Osteocyte (in vitro differentiated cells): ENCODE measurements at places on chromosomes 16 and 17. TPM values are rescaled to one million over a fixed set of nuclear protein-coding genes. Genes with fewer than 3 reads are reported as not detected.

- H3K4me1 ChIP-seq, result peaks cover 8% of the 10 kb centered on the region
- H3K36me3 ChIP-seq, result peaks cover 3% of the 10 kb centered on the region
- H3K27ac ChIP-seq, result no peak overlapping the region
- H3K27me3 ChIP-seq, result peaks cover 12% of the 10 kb centered on the region
- no peak overlapping the region for H3K4me3 ChIP-seq
- DNase-seq, result no peak
These were observed 78.9 kb downstream of the C16orf95 start for GRCh38 chr16:87238361-87238715.

- H3K4me3 ChIP-seq, result no peak overlapping the region
- peaks cover 22% of the 10 kb centered on the region for H3K4me1 ChIP-seq
- H3K27ac ChIP-seq, result peak overlapping the region; percentile 14
These were observed 59.8 kb upstream of the RPH3AL start for GRCh38 chr17:412211-413015.

DNA sequence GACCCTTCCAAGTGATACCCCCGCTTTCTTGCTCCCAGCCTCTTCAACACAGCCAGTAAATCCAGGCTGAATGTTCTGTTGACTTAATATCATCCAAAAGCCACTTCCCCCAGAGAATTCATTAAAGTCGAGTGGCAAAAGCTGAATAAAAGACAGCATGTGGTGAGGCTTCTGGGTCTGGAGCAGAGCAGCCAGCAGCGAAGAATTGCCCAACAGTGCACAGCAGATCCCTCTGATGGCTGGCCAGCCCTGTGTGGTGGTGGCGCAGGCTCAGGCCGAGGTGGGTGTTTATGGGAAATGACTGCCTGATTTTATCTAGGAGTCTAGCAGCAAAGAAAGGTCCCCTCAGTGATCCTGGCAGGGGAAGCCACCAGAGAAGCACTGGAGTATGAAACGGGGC, 30.3 kb upstream of the RCVRN start:
- DNase-seq, result no peak
- no peak overlapping the region for H3K4me3 ChIP-seq
- peaks cover 4% of the 10 kb centered on the region for H3K36me3 ChIP-seq
- H3K4me1 ChIP-seq, result no peaks in the 10 kb centered on the region

DNA sequence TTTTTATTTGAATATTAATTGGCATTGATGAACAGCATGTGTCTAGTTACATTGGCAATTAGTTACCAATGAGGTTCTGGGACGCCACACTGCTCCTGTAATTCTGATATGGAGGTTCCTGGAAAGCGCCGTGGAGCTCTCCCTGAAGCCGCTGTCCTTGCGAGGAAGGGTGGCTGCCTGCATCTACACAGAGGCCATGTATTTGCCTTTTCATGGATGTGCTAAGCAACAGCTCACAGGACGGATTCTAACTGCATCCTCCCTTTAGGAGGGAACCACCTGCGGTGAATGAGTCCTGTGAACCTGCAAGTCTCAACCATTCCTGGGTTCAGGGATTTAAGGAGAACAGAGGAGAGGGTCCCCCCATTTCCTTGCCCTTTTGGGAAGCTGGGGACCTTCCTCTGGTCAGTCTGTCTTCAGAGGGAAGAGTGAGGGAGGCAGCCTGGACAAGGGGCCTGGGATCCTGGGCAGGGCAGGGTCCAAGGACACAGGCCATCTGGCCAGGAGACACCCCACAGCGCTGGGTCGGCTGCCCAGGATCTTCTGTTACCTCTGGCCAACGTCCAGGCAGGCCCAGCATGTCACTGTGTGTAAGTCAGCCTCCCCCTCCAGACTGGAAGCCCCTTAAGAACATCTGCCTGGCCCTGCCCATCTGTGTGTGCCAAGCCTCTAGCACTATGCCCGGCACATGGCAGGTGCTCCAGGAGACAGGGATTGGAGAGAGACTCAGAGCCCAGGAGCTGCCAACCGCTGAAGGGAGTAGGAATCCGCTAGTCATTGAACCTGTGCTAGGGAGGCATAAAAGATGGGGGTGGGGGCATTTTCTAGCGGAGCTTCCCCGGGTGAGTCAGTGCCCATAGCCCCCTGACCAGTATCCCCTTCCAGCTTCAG, 314.1 kb upstream of the TNRC6C start:
- peaks cover 27% of the 10 kb centered on the region for H3K27me3 ChIP-seq
- no peaks in the 10 kb centered on the region for H3K36me3 ChIP-seq
- no peak overlapping the region for H3K27ac ChIP-seq
- no peak for DNase-seq

DNA sequence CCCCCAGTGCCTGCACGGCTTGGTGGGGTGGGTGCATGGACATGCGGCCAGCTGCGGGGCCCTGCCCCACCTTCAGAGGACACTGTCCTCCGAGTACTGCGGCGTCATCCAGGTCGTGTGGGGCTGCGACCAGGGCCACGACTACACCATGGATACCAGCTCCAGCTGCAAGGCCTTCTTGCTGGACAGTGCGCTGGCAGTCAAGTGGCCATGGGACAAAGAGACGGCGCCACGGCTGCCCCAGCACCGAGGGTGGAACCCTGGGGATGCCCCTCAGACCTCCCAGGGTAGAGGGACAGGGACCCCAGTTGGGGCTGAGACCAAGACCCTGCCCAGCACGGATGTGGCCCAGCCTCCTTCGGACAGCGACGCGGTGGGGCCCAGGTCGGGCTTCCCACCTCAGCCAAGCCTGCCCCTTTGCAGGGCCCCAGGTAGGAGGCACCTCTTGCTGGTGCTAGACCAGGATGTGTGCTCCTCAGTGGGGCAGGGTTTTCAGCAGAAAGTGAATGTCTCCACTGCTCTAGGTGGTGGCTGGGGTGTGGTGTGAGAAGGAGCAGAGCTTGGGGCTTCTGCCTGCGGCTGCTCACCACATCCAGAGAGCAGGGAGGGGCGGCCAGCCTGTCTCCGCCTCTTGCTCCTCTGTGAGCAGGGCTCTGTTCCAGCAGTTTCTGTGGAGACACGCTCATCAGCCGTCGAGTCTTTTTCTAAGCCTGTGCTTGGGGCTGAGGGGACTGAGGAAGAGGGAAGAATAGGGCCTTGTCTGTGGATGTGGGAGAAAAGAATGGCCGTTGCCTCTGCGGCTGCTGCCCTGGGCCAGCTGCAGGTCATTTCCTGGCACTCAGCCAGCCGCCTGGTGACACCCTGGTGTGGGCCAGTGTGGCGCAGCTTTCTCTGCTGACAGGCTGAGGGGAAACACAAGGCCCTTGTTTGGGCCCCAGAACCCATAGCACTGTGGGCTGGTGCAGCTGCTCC, 2.2 kb downstream of the ZNF276 start:
- no peaks in the 10 kb centered on the region for H3K27me3 ChIP-seq
- H3K4me3 ChIP-seq, result peak overlapping the region; percentile 74
- peak overlapping the region; percentile 67 for H3K27ac ChIP-seq
- H3K36me3 ChIP-seq, result peaks cover 12% of the 10 kb centered on the region
- no peak for DNase-seq

DNA sequence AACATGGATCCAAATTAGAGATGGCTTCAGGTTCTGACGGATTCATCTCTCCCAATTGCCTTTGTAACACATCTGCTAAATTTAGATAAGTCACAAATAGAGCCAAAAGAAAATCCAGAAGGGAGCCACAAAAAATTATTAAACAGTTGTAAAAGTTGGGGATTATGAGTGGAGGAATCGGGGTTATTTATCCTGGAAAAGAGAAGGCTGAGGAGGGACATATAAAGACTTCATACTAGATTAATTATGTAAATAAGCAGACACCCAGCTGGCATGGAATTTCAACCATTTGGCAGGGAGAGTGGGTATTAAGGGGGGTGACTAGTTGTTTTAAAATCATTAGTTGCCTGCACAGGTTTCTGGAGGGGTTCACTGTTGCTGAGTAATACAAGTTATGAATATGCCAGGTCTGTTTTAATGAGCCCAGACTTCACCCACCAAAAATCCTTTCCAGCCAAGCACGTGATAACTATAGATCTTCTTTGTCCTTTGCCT, 89.6 kb downstream of the CDH13 start:
- no peaks in the 10 kb centered on the region for H3K27me3 ChIP-seq
- H3K4me3 ChIP-seq, result no peak overlapping the region
- H3K4me1 ChIP-seq, result peaks cover 2% of the 10 kb centered on the region
- DNase-seq, result no peak

GRCh38 chr16:68490829-68491575, 42.7 kb upstream of the SMPD3 start:
- H3K4me3 ChIP-seq, result no peak overlapping the region
- no peaks in the 10 kb centered on the region for H3K36me3 ChIP-seq
- no peak for DNase-seq
- no peaks in the 10 kb centered on the region for H3K4me1 ChIP-seq
- H3K27ac ChIP-seq, result no peak overlapping the region
- peaks cover 12% of the 10 kb centered on the region for H3K27me3 ChIP-seq

GRCh38 chr16:66616592-66616991, 12.1 kb downstream of the CMTM3 start:
- no peak overlapping the region for H3K4me3 ChIP-seq
- no peak for DNase-seq
- H3K4me1 ChIP-seq, result peaks cover 58% of the 10 kb centered on the region

GRCh38 chr17:42850954-42851353, at the start of gene AOC3:
AOC3 (plus strand) TSS chr17:42851199; CDS start chr17:42851344, 145 bp downstream.
- H3K27me3 ChIP-seq, result no peaks in the 10 kb centered on the region
- no peak within 1 kb of the TSS for H3K27ac ChIP-seq
- peaks cover under 1% of the 10 kb centered on the region for H3K36me3 ChIP-seq
- no peak for DNase-seq
- H3K4me1 ChIP-seq, result no peaks in the 10 kb centered on the region
- H3K4me3 ChIP-seq, result no peak within 1 kb of the TSS

DNA sequence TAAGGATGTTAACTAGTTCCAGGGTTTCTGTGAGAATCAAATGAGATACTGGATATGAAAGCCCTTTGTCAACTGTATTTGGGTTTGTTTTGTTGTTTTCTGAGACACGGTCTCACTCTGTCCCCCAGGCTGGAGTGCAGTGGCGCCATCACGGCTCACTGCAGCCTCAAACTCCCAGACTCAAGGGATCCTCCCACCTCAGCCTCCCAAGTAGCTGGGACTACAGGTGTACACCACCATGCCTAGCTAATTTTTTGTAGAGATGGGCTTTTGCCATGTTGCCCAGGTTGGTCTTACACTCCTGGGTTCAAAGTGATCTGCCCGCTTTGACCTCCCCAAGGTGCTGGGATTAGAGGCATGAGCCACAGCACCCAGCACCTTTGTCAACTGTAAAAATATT, 8.9 kb downstream of the SUPT4H1 start:
- H3K4me3 ChIP-seq, result no peak overlapping the region
- H3K4me1 ChIP-seq, result peaks cover 5% of the 10 kb centered on the region
- no peak for DNase-seq
- peaks cover 35% of the 10 kb centered on the region for H3K36me3 ChIP-seq
- no peak overlapping the region for H3K27ac ChIP-seq

GRCh38 chr17:74368341-74369081, 1.2 kb downstream of the GPR142 start:
- DNase-seq, result no peak
- H3K27me3 ChIP-seq, result peaks cover under 1% of the 10 kb centered on the region
- H3K27ac ChIP-seq, result no peak overlapping the region

DNA sequence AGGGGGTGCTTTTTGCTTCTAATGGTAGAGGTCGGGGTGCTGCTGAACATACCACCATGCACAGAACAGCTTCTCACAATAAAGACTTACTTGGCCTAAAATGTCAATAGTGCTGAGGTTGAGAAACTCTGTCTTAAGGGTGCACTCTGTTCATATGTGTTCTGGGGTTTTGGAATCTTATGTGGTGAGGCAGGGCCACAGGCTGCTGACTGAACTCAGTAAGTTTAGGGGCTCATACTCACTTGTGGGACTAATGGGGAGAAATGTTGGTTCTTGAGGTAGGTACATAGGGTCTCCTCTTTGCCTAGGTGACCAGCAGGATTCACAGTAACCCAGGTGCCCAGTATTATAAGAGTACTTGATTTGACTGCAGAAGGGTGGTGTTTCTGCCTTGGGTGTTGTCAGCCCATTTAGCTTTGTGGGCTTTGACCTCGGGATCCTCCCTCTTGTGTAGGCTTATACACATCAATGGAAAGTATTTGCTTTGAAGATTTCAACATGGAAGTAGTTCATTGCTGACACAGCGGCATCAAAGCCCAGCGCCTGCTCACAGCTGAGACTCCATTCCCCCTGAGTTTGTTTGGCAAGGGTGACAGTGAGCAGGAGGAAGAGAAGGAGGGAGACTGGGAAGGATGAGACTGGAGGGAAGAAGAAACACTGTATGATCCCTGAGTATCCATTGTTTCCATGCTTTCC, 17.2 kb downstream of the SLC7A6 start:
- no peaks in the 10 kb centered on the region for H3K27me3 ChIP-seq
- H3K36me3 ChIP-seq, result peaks cover 36% of the 10 kb centered on the region
- no peak overlapping the region for H3K4me3 ChIP-seq
- H3K27ac ChIP-seq, result no peak overlapping the region

DNA sequence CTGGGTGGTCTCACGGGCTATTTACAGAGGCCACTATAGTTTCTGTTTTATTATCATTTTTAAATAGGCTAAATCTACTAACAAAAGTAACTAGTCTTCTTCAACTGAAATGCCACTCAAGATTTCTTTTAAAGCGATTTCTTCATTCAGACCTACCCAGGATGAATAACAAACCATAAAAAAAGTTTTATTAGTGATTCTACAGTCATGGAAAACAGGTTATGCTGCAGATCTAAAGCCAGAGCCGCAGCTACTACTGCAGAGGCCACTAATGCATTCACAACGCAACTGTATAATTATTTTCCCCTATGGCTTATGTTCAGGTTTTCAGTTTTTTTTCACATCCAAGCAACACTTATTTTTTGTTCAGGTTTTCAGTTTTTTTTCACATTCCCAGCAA, 136.2 kb upstream of the AXIN2 start:
- no peaks in the 10 kb centered on the region for H3K36me3 ChIP-seq
- peaks cover 36% of the 10 kb centered on the region for H3K4me1 ChIP-seq
- no peaks in the 10 kb centered on the region for H3K27me3 ChIP-seq
- no peak for DNase-seq

KRTAP16-1 gene
- total RNA-seq, result not detected in 2 replicates

RNF227 gene
- 2.3 and 3.0 TPM in 2 replicates for total RNA-seq

HCRT gene
- not detected in 2 replicates for total RNA-seq

TBC1D3H gene
- total RNA-seq, result not detected in 2 replicates

RGS11 gene
- total RNA-seq, result 6.2 and 9.5 TPM in 2 replicates

KRTAP4-3 gene
- not detected in 2 replicates for total RNA-seq

SHBG gene
- 0.97 and 1.4 TPM in 2 replicates for total RNA-seq
